ENCODE measurements at places on chromosomes 3 and 15.

GRCh38 chr3:67415511-67415910, 238.9 kb downstream of the SUCLG2 start:
- DNase-seq = no peak

GRCh38 chr3:158522221-158523136, 48.5 kb upstream of the MLF1 start:
- DNase-seq = no peak

DNA sequence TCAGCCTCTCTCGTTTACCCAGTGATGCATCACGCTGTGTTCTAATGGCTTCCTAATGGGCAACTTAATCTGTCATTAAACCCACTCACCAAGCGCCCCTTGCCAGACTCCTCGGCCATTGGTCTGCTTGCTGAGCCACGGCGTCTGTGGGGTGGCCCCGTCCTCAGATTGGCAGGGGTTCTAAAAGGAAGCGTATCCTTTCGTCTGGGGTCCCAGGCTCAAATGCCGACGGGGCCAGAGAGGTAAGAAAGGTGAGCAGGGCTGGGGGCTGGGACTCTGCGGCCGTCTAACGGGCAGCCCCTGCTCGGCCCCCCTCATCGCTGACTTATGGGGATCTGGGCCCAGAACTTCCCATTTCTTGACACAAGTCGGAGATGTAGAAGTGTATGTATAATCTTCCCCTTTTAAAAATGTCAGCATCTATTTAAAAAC, 315.1 kb upstream of the PROK2 start:
- no peak for DNase-seq

- DNase-seq = no peak
Measured at GRCh38 chr15:37877851-37878741, 56.3 kb upstream of the TMCO5A start.

GRCh38 chr3:49397470-49397869, 14.3 kb downstream of the RHOA start:
- no peak for DNase-seq

- DNase-seq = no peak
Measured at GRCh38 chr3:157921811-157922210, 184.4 kb downstream of the SHOX2 start.

- no peak for DNase-seq
Measured at GRCh38 chr3:20288050-20288449, 102.0 kb upstream of the SGO1 start.

GRCh38 chr3:46923559-46924350, 46.2 kb downstream of the PTH1R start:
- DNase-seq = peak; percentile 53

DNA sequence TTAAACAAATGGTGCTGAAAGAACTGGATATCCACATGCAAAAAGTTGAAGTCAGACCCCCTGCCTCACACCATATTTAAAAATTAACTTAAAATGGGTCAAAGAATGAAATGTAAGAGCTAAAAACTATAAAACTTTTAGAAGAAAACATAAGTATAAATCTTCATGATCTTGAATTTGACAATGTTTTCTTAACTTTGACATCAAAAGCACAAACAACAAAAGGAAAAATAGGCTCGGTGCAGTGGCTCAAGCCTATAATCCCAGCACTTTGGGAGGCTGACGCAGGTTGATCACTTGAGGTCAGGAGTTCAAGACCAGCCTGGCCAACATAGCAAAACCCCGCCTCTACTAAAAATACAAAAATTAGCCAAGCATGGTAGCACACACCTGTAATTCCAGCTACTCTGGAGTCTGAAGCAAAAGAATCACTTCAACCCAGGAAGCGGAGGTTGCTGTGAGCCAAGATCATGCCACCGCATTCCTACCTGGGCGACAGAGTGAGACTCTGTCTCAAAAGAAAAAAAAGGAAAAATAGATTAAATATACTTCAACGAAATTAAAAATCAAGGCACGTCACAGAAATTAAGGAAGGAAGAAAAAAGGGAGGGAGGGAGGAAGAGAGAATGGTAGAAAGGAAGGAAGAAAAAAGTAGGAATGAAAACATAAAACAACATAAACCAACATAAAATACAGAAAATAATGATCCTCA, 1.5 kb downstream of the RAB27A start:
- DNase-seq = no peak

- DNase-seq = no peak
Measured at GRCh38 chr3:190346541-190346940, 24.3 kb upstream of the CLDN1 start.
